NCI-H1105 treated with DMSO at 0.1 percent for 48 hours (cell line): ENCODE measurements at places on chromosomes 1 and 21.

DNA sequence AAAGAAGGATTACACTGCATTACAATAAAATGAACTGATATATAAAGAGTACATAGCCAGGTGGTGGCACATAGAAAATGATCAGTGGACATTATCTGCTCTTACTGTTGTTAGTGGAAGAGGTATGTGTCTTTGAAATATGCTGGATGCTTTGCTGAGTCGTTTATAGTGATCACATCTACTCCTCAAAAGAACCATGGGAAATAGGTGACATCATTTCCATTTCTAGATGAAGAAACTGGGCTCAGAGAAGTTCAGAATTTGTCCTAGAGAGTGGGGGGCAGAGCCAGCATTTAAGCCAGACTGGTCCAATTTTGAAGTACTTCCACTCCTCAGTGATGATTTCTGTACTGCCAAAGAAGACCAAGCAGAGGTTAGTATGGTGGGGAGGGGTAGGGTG lies 34.0 kb upstream of the BACH1 start:
- DNase-seq: no peak

DNA sequence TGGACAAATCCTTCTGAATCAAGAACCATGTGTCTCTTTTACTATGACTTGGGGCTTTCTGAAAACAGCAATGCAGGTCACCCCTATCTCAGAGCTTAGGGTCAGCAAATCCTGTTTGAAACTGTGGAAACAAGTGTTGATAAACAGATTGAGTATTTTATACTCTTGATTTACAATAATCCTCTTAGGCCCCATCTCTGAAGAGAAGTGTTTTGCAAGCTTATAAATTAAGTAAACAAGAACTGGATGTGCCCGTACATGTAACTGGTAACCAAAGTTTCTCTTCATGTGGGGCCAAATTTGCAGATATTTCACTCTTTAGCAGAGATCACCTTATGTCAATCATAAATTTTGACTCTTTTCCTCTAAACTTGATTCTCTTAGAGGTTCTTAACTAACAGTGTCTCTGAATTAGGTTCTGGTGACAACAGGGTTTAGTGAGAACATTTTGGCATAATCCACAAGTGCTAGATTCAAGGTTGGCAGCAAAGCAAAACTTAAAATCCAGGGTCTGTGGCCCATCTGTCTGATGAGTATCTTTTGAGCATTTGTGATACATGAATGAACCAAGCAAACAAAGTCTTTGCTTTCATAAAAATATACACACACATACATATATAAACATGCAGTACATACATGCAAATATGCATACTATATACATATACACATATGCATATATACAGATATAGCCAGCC lies 183.0 kb upstream of the HOOK1 start:
- no peak for DNase-seq

- no peak for DNase-seq
Measured at GRCh38 chr1:70979881-70980280, 67.7 kb downstream of the PTGER3 start.

- no peak for DNase-seq
Measured at GRCh38 chr1:42915456-42915855, 43.2 kb downstream of the SLC2A1 start.

- DNase-seq: no peak
Measured at GRCh38 chr1:235659186-235659771, 9.7 kb upstream of the GNG4 start.

DNA sequence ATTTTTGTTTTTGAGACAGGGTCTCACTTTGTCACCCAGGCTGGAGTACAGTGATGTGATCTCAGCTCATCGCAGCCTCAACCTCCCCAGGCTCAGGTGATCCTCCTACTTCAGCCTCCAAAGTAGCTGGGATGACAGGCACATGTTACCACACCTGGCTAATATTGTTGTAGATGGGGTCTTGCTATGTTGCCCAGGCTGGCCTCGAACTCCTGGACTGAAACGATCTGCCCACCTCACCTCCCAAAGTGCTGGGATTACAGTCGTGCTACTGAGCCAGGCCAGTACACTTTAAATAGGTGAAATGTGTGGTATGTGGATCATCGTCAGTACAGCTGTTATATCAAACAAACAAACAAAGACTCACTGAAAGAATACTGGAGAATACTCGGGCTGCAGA lies 35.0 kb upstream of the GPR153 start:
- no peak for DNase-seq

DNA sequence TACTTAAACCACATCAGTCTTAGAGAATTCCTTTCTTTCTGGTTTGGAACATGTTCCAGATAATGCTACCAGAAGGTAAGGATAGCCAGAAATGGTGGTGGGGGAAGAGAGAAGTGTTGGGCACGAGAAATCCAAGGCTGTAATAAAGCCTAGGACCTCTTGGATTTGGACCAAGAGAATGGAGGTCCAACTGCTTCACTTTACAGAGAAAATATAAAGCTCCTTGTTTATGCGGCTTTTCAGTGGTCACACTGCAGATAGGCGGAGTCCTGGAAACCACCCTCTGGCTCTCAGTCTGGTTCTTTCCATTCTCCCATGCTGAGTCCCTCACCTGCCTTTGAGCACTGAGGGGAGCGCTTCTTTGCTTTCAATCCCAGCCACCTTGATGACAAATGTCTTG lies 87.8 kb downstream of the ADCY10 start:
- no peak for DNase-seq

DNA sequence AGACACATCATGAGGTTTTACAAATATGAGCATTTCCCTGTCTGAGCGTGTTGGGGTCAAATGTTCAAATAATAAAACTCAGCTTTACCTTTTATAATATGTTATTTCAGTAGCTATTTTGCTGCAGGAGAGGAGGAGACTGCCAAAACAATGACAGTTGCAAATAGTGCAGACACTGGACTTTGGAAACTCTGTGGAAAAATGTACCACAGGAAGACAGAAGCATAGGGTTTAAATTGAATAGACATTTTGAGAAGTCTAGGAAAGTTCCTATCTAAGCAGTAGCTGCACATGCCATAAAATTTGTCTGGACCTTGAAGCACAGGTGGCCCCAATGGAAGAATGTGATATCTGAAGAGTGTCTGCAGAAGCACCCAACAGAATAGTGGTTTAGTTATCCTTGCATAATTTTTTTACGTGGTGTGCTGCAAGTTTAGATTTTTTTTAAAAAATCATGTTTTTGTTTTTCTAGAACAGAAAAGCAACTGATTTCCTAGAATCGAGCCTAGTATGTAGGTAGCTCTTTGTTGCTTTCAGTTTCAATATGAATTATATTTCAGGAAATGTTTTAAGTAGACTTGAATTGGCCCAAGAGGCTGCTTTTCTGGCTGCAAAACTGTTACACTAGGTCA lies 14.0 kb upstream of the GBP5 start:
- no peak for DNase-seq

GRCh38 chr21:46518983-46519583 lies 60.4 kb downstream of the DIP2A start:
- no peak for DNase-seq

DNA sequence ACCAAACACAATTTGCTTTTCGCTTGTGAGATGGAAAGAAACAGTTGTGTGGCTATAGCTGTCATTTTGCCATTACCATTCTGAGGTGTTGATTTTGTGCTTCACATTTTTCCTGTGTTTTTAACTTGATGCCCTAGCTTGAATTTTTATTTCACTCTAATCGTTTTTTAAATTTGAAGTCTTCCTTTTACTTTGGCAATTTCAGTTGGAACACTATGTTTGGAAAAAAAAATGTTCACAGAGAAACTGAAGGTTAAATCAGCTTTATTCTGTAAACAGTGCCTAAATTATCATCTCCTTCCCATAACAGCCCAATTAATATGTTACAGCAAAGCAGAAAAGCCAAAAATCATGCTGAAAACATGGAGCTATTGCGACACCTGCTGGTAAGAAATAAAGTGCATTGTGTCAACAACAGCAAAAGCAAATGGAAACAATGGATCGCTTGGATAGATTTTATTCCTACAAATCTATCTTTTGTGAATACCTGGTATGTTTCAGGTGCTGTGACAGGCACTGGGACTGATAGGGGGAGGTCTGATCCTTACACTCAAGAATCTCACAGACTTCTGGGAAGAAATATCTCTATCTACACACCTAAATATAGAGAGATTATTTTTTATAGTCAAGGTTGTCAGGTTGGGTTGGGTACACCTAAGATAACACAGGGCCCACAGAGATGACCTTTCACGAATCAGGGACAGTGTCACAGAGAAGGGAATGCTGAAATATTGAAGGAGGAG lies 16.2 kb upstream of the ERICH3 start:
- DNase-seq: peak; percentile 79

DNA sequence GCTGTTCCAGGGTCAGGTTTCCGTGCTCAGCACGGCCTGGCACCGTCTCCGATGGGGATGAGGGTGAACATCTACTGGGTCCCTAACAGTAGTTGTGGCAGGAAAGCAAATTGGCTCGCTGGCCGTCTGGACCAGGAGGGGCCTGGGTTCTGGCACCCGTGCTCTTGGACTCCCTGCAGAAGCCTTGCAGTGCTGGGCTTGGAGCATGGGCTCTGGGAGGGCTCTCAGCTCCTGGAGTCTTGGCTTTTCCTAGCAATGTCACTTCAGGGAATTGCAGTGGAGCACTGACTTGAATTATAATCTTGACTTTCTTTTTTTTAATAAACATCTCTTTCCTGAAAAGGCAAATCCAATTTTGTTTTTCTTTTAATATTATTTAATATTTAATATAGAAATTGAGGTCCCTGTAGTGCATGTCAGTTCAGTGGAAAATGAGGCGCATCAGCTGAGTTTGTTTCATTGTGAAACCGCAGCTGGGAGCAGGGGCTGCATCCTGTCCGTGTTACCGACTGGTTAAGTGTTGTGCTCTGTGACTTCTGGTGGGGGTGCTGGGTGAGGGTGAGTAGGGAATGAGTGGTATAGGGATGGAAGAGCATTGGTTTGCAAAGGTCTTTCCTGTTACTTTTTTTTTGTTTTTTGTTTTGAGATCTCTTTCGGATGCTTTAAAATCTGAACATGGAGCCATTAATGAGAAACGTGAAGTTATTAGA lies 64.1 kb downstream of the PEX14 start:
- DNase-seq: no peak
